A549 treated with RU486 at 1 μM for 4 hours (cell line): ENCODE measurements at places on chromosomes 2 and 18. TPM values are rescaled to one million over a fixed set of nuclear protein-coding genes. Genes with fewer than 3 reads are reported as not detected.

BBS5 gene
- 4.8 to 6.4 TPM (median 5.9 TPM) in 5 replicates for total RNA-seq

TLK1 gene
- total RNA-seq = 21.3 to 29.5 TPM (median 24.0 TPM) in 5 replicates

POTEC gene
- total RNA-seq = not detected in 5 replicates

POMC gene
- total RNA-seq = not detected in 5 replicates
